ENCODE measurements at places on chromosomes 11 and 22.

GRCh38 chr11:63554877-63555223 lies 8.3 kb downstream of the PLAAT2 start:
- DNase-seq, result no peak

DNA sequence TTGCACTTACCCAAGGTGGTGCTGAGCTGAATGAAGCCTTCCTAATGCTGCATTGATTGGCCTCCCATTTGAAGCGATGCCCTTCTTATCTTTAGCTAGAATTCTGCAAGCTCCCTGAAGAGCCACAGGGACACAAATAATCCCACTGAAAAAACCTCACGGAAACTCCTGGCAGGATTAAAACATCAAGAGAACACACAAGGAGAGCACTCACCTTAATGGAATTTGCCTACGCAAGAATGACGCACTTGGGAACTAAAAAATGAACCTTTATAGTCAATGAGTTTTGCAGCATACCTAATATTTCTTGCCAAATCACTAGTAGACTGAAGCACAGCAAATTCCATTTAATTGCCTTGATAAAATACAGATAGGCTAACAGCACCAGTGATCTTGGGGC lies 232.8 kb upstream of the UBASH3B start:
- DNase-seq, result no peak

GRCh38 chr11:1706634-1707400 lies 9.8 kb downstream of the KRTAP5-6 start:
- DNase-seq, result no peak

- no peak for DNase-seq
Measured at GRCh38 chr11:112470355-112470754, 209.7 kb upstream of the PLET1 start.

DNA sequence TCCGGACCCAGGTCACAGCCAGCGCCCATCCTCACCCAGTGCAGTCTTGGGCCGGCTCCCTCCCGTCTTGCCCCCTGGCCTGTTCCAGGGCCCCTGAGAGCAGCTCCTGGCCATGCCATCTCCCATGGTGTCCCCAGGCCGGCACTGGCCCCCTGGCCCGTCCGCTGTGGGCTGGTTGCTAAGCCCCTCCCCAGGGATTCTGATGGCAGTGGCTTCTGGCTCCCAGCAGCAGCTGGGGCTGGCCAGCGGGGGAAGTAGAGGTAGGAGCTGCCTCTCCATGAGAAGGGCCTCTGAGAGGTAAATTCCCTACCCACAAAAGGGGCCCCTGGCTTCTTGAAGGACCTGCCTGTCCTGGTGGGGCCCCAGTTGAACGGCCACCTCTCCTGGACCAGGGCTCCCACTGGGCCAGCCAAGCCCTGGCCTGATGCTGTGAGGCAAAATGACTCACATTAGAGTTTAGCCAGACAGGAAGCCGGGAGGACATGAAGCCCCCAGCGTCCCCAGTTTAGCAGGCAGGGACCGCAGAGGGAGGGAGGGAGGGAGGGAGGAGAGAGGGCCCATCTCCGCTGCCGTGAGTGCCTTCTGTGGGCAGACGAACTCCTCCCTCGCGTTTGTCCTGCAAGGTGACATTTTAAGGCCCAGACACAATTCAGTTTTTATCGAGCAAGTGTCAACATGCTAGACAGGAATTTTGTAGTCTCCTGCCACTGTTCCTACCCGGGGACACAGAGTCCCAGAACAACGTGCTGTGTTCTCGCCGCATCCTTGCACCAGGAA lies 32.9 kb upstream of the GAL start:
- DNase-seq, result no peak

DNA sequence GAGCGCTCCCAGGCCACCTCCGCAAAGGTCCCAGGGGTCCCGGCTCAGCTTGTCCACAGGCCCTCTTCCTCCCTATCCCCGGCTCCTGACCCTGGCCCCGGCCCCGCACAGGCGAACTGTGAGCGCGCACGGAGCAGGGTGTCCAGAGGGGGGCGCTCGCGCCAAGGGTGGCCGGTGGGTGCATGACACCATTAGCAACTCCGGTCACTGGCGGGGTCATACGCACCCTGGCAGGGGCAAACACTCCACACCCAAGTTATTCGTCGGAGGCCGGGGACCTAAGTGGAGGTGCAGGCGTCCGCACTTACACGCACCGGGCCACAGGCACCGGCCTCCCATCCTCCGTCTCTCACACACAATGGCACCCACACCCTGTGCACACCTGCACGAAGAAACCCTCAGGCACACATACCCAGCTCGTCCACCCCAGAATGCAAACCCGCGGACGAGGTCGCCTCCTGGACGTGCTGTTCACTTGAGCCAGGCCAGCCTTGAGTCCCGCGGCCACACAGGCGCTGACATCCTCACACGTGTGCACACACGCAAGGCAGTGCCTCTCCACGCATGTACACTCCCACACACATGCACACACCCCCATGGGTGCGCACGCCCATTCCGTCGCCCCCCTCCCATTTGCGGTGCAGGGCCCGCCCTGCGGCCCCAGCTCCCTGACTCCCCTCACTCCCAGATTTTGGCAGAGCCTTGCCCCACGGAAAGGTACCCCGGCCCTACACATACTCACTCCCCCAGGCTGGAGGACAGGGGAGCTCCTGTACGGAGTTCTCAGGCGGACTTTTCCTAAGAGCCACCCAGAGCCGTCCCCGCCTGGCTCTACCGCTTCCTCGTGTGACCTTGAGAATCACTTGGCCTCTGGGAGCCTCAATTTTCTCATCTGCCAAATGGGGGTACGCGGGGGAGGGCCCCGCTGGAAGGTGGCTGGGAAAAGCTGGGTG lies at the start of gene RASGRP2:
RASGRP2 (minus strand) TSS at position 552 of the 953 bp plus-strand sequence. CDS start 1,276 bp downstream, outside the sequence.
- DNase-seq, result peak; percentile 81

- no peak for DNase-seq
Measured at GRCh38 chr22:40412441-40412840, 42.0 kb downstream of the SGSM3 start.

DNA sequence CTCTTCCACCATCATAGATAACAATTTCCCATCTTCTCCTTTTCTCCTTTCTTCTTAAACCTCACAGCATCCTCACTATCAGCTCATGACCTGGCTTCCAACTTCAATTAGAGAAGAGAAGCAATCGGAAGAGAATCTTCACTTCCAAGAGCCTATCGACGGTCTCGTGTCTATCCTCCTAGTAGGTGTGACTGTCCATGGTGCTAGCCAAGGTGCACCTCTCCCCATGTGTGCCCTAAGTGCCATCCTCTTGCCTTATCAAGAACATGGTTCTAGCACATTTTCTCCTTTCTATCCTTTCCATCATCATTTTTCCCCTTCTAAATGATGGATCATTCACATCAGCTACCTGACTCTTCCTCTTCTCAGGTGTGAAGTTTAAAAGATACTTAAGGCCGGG lies 5.1 kb upstream of the CUL5 start:
- DNase-seq, result no peak

DNA sequence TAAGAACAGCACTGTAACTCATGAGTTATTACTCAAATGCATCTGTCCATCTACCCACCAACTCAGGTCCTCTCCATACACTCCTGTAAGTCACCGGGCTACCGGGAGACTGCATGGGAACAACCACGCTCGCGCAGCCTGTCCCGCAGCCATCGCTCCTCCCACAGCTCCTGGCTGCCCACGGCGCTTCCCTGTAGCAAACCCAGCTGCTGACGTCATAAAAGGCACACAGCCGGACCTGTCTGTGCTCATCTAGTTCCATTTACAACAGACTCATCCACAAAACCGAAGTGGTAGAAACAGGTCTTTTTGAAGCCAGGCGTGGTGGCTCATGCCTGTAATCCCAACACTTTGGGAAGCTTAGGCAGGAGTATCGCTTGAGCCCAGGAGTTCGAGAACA lies 23.4 kb upstream of the PACSIN2 start:
- no peak for DNase-seq

DNA sequence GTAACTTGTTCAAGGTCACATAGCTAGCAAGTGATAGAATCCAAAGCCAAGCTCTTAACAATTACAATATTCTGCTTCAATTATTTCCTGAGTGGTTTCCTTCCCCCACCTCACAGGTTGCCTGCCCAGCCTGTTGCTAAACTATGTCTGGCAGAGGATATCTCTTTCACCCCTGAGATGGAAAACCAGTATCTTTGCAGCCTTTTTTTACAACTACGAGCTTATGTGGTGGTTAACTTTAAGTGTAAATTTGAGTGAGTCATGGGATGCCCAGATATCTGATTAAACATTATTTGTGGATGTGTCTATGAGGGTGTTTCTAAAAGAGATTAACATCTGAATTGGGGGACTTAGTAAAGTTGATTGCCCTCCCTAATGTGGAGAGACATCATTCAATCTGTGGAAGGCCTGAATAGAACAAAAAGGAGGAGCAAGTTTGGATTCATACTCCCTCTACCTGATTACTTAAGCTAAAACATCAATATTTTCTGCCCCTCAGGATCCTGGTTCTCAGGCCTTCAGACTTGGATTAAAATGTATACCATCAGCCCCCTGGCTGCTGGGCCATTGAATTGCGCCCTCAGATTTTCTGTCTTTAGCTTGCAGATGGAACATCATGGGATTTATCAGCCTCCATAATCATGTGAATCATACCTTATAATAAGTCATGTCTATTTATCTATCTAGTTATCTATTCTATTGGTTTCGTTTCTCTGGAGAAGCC lies 911.9 kb downstream of the METTL15 start:
- DNase-seq, result no peak

DNA sequence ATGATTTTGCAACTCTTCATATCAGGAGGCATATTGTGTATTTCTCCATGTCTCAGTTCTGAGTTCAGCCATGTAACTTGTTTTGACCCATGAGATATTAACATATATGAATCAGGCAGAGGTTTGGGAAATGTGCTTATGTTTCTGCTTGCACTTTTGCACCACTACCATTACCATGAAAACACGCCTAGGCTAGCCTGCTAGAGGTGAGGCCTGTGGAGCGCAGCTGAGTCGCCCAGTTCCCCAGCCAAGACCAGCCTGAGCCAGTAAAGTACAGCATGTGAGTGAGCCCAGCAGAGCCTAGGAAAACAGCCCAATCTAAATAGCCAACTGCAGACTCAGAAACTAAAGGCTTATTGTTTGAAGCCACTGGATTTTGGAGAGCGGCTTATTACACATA lies 18.4 kb upstream of the MYOD1 start:
- no peak for DNase-seq

DNA sequence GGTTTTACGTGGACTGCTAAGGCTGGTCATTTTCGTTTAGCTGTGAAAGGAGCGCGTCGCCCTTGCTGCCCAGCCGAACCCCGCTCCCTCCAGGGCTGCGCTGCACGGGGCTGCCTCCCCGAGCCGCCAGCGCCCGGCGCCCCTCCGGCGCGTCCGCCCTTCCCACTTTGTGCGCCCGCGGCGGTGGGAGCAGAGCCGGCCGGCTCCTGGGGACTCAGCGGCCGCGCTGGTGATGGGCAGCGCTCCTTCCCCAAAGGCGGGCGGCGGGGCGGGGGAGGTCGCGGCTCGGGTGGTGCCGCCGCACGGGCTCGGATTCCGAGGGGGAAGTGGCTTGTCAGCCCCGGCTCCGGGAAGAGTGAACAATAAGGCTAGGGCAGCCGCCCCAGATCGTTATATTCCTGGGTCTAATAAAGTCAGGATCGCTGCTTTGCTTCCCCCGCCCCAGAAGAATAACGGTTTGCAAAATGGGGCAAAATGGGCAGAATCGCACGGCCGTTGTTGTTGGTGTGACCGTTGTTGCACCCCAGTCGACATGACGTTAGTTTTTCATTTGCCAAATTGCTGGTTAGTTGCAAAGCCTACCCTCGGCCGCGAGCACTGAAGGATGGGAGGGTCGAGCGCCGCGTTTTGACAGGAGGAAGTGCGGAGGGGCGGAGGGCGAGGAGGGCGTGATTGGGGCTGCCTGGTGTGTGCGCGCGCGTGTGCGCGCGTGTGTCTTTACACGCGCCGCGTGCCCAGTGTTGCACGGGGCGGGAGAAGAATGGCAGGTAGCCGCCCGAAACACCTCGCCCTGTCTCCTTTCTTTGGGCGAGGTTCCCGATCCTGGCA lies 745 bp downstream of the NCAM1 start:
- DNase-seq, result no peak

GRCh38 chr11:122789907-122790306 lies 48.4 kb upstream of the CRTAM start:
- DNase-seq, result no peak

- no peak for DNase-seq
Measured at GRCh38 chr11:132260636-132261035, 890.2 kb downstream of the NTM start.

GRCh38 chr11:84413549-84413948 lies 1127.4 kb upstream of the CCDC90B start:
- no peak for DNase-seq

- no peak for DNase-seq
Measured at GRCh38 chr22:19674929-19675253, 39.4 kb upstream of the SEPTIN5 start.
